ENCODE measurements at places on chromosomes 3 and 15. TPM values are rescaled to one million over a fixed set of nuclear protein-coding genes. Genes with fewer than 3 reads are reported as not detected.

GRCh38 chr15:20345401-20345958, 196.1 kb downstream of the GOLGA6L6 start:
- DNase-seq = peak; percentile 98

DNA sequence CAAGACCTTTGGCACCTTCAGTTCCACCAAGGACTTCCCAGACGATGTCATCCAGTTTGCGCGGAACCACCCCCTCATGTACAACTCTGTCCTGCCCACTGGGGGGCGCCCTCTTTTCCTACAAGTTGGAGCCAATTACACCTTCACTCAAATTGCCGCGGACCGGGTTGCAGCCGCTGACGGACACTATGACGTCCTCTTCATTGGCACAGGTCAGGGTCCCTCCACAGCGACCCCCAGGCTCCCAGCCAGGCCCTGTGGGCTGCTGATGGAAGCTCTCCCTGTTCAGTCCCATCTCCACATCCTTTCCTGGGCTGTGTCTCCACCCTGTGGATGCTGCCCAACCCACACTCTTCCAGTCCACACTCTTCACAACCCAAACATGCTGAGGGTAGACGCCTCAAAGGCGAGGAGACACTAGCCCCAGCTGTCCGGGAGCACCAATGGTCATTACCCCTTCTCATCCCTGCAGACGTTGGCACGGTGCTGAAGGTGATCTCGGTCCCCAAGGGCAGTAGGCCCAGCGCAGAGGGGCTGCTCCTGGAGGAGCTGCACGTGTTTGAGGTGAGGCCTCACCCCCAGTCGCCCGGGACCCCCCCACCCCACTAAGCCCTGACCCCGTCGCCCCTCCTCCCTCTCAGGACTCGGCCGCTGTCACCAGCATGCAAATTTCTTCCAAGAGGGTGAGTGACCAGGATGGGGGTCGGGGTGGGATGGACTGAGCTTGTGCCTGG, 4.3 kb upstream of the LSMEM2 start:
- no peak for DNase-seq

- no peak for DNase-seq
Measured at GRCh38 chr3:3221528-3221927, 42.0 kb upstream of the CRBN start.

DNA sequence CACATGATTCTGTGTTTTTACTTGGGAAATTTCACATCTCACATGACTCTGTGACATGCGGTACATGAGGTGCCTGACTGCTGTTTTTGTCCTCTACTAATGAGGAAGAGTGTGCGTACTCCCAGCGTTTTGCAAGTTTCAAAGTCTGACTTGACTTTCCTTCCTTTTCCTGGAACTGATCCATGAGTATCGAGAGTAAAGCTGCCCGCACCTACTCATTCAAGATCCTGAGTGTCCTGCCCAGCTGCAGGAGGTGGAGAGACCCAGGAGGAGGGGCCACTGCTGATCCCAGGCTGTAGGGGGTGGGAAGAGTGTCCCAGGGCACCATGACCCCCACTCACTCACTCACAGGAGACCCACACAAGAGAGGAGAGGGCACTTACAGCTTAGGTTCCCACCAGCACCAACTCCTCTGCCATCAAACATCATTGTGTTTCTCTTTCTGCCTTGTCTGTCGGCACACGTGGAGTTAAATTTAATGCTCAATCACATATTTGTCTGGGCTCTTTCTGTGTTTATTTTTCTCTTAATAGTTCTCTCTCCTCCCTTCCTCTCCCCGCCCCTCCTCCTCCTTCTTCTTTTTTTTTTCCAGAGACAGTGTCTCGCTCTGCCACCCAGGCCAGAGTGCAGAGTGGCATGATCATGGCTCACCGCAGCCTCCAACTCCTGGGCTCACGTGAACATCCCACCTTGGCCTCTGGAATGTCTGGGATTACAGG, 1.4 kb downstream of the CCR5AS start:
- DNase-seq = no peak

Gene HGD
- total RNA-seq = not detected

Gene ATP13A5
- not detected for total RNA-seq

Gene SH2D7
- total RNA-seq = not detected

Gene STAC
- total RNA-seq = not detected

Gene NOX5
- not detected for total RNA-seq

Gene TM4SF4
- not detected for total RNA-seq

Data from chondrocyte (in vitro differentiated cells).